ENCODE measurements at places on chromosomes 7 and 10.

DNA sequence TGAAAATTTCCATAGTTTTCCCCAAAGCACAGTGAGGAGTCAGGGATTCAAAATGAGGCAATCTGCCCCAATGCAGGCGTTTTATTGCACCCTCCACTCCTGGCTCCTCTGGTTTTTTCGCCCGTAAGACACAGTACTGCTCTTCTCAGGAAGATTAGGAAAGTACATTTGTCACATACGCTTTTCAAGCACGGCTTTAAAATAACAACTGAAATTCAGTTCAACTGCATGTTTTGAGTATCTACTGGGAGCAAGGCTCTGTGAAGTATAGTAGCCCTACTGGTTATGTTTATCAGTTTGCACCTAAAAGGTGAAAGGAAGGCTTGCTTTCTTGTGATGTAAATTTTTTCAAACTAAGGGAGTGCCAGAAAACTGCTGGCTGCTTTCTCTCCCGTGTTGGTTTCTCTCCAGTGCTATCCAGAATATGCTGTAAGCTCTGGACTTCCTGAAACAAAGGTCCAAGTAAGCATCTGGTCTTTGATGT lies 1.9 kb upstream of the SGMS1 start:
- DNase-seq: no peak

DNA sequence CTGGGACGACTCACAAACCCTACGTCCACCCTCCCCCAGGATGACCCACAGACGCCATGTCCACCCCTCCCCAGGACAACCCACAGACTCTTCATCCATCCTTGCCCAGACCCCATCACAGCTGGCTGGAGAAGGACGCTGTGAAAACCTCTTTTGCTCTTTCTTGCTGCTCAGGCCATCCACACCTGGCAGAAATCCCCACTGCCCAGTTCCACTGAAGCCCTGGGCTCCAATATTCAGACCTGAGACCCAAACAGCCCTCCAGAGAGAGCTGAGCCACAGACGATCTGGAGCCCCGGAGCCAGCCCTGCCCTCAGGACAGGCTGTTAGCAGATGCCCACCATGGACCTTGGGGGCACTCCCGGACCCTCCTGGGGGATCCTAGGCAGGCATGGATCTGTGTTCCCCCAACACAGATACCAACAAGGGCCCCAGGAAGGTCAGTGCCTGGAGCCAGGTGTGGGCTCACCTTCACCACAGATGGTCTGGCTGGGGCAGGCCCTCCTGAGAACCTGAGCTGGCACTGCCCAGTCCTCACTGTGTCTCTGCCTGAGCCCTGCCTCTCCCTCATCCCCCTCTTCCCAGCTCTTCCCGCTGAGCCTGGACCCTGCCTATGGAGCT lies 226.2 kb downstream of the PTPRN2 start:
- no peak for DNase-seq

DNA sequence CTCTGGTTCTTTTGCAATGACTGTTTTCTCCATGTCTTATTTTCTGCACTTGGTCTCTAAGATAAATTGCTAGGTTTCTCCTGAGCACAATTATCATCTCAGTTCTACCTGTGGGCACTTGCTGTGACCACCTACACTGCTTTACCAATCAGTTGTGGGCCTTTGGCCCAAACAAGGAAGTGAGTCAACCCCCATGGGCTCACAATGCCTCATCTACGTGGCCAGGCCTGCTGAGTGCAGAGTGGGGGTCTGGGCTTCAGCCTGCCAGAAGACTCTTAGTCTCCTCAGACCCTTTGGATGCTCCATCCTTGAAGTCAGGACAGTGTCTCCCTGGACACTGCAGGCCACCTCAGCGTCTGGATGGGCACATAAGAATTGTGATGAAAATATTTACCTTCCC lies 20.3 kb downstream of the SCART1 start:
- DNase-seq: no peak

DNA sequence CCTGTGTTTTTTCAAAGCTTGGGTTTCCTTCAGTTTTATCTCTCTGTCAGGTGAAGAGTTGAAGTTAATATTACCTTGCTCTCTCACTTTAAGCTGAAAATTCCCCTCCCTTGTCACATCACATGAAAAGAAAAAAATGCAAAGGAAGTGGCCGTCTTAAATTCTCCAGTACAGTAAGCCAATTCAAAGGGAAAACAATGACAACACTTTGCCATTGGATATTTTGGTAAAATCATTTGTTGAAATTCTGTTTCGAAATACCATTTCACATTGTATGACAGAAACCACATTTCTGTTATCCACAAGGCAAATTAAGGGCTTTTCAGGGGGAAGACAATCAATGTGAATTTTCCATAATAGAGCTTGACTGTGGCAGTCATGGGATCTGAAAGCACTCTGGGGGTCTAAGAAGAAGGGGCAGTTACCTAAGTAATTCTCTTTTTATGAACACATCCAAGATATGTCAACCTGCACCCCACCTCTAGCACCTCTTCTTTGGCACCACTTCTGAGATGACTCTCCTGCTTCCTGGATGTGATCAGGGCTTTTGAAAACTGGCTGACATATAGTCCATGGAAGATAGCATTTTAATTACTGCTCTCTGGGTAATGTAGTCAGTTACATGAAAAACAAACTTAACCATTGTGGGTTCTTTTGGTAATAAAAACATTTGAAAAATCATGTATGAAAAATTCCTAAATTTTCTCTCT lies 63.8 kb downstream of the ENTPD1 start:
- no peak for DNase-seq

DNA sequence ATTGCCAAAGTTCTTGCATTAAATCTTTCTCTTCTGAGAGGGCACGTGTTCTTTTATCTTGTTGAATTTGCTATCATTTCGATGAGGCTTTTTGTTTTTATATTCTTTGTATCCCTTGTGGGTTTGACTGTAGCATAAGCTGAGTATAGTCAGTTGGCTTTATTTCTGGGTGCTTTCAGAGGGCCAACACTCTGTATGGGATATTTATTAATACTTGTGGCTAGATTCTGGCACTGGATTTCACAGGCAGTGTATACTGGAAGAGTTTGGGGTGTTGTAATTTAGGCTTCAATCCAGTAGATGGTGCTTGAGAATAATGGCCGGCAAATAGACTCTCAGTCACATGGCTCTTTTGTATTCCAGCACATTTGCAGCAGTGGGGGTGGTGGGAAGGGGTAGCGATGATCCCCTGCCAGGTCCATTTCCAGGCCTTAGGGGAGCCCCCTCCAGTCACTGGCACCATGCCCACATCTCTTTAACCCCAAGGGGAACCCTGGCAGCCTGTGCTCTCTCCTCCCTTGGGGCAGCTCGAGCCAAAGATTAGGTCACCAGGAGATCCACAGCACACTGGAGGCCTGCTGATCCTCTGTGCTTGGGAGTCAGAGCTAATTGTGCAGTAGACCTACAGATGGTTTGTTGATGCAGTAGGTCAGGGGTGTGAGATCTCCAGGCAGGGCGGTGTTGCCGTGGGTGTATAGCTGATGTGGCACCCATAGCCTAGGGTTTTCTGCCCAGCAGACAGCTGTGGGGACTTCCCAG lies 81.8 kb downstream of the PTPN20 start:
- no peak for DNase-seq

- DNase-seq: no peak
Measured at GRCh38 chr10:35507519-35508109, 97.5 kb upstream of the GJD4 start.

DNA sequence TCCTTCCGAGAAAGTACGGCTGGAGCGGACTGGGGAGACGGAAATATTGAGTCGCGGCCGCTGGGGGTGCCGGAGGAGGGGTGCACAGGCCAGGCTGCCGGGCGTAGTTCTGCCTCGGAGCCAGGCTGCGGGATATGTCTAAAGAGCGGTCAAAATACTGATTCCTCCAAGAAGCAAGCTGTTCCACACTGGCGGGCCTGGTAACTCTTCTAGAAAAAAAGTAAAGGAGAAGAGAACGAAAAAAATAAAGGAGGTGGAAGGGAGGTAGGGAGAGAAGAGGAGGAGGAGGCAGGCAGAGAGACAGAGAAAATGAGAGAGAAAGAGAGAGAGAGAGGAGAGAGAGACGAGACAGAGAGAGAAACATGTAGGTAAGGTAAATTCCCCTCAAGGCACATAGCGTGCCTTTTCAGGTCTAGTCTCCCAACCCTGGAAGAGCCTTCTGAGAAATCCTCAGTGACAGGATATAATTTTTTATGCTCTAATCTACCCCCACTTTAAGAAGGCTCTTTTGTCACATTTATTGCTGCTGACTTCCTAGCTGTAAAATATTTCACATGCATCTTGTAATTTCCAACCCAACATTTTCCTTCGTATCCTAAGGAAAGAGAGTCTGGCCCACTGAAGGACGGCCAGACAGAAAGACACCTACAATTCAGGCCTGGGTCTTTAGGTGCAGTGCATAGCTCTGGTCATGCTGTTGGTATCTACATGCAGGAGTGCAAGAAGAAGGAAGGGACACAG lies 5.7 kb downstream of the DLX5 start:
- no peak for DNase-seq

DNA sequence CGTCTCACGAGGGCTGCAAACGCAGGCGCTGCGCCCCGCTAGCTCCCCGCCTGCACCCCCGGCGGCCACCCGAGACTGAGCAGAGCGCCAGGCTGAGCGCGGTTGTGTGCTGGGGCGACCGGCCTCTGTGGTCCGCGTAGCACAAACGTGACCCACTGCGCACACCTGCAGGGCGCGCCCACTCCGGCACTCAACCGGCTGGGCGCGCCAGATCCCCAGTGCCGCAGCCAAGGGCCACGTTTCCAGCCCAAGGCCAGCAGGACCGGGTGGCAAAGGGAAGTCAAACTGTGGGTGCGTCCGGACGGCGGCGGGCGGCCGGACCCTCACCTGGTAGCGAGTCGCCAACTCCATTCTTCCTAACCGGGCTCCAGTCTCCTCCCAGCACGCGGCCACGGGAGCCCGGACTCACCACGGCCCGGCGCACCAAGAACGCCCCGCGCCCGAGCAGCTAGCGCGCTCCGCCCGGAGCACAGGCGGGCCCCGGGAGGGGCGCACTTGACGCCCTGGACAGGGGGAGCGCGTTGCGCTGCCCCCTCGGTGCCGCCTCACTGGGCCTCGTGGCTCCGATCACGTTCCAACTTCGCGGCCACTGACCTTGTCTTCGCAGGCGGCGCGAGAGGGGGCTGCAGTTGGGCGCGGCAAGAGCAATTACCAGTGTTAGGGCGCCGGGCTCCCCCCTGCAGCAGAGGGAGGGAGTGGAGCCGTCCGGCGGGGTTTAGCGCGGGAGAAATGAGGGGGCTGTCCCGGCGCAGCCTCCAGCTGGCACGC lies at the start of gene CDCA7L:
CDCA7L (minus strand) TSS at position 446 of the 768 bp plus-strand sequence; CDS start at position 351, 95 bp downstream.
- DNase-seq: peak; percentile 83

- DNase-seq: no peak
Measured at GRCh38 chr10:113320211-113320610, 232.6 kb upstream of the HABP2 start.

DNA sequence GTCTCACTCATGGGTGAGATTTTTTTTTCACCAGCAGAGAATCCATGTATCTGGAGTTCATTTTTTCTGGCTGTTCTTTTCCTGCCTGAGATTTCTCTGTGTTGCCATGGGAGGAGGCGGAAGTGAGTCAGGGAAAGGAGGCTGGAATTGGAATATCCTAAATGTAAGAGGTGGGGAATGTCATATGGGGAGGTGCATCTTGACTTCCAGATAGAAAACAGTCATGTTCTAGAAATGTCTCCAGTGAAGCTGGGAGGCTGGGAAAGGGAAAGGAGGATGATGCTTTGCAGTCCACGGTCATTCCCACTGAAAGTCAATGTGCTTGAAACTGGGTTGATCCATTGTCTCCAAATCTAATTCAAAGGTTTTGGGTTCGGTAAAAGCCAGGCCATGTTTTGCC lies 39.7 kb upstream of the HPS1 start:
- no peak for DNase-seq

GRCh38 chr7:3461923-3462322 lies 160.9 kb downstream of the SDK1 start:
- DNase-seq: no peak

DNA sequence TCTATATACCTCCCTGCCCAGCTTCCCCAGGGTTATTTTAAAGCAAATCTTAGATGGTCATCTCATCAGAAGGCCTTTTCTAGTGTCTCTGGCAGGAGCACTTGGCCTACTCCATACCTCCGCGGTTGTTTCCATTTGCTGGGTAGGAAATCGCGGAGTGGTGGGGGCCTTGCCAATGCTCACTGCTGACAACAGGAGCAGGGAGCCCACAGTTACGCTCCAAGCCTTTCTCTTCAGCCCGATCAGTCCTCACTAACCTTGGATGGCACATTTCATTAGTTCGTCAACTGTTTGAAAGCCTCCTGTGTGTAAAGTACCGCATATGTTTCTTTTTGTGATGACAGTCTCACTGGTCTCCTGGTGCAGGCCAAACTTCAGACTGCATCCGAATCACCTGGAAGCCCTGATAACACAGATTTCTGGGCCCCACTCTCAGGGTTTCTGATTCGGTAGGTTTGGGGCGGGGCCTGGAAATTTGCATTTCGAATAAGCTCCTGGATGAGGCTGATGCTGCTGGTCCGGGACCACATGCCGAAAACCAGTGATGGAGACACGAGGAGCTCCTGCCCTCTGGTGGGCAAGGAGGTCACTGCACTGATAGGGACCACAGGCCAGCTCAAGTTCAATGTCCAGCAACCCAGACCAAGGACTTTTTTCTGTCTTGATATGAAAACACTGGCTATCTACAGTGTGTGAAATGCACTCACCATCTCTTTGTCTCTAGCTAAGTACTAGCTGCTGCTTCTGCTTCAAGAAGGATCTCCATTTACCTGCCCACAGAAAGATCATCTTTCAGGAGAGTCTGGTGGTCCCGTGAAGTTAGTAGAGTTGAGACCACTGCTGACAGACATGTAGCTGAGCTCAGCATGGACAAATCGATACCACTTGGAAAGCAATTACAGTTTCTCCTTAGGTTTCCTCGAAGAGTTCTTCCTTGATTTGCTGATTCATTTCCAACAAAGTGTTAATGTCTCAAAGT lies 14.0 kb downstream of the LRGUK start:
- peak; percentile 34 for DNase-seq

DNA sequence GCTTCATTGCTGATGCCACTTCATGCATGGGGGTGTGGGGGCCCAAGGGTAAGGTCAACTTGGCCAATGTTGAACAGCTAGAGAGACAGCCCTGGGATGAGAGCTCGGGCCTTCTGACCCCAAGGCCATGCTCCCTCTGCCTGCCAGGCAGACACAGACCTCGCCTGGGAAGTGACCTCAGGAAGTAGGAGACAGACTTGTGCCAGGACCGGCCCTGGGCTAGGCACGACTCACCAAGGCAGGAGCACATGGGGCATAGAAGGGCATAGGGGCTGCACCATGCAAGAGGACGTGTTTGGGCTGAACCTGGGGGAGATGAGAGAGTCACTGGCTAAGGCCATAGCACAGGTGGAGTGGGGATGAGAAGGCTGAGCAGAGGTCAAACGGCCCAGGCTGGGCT lies 27.1 kb downstream of the ZCCHC24 start:
- DNase-seq: no peak

GRCh38 chr7:32117837-32118236 lies 47.6 kb upstream of the PDE1C start:
- no peak for DNase-seq

Data from GM12892 (cell line).